ENCODE measurements at places on chromosomes 1 and 21. TPM values are rescaled to one million over a fixed set of nuclear protein-coding genes. Genes with fewer than 3 reads are reported as not detected.

- no peak for DNase-seq
These were observed at the start of gene TEKT2 for GRCh38 chr1:36083635-36084496. Gene TEKT2 (plus strand): TSS chr1:36084094. CDS start chr1:36084922, 828 bp downstream.

DNA sequence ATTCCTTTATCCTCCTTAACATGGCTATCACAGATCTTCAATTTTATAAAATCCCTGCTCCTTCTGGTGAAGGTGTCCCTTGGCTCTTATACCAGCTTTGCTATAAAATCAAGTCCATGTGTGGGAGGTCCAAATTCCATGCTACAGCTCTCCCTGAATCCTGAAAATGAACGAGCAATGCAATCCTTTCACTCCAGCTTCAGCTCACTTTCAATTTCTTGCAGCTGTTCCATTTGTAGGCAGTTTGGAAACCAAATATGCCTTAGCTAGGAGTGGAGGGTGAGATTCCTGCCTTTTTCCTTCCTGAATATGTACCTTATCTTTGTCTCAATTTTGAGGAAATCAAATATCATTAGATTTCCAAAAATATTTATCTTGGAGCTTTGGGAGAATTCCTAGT lies 402.6 kb downstream of the TTLL7 start:
- no peak for DNase-seq

DNA sequence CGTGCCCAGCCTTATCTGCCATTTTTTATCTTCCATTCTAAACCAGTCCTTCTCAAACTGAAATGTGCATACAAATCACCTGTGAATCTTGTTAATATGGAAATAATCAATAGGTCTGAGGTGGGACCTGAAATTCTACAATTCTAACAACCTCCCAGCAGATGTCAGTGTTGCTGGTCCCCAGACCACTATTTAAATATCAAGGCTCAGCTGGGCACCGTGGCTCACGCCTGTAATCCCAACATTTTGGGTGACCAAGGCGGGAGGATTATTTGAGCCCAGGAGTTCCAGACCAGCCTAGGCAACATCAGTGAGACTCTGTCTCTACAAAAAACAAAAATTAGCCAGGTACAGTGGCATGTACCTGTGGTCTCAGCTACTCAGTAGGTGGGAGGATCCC lies 4.1 kb downstream of the UQCRHL start:
- DNase-seq = no peak

SH2D5 gene
- total RNA-seq = 0.18 TPM

DNA sequence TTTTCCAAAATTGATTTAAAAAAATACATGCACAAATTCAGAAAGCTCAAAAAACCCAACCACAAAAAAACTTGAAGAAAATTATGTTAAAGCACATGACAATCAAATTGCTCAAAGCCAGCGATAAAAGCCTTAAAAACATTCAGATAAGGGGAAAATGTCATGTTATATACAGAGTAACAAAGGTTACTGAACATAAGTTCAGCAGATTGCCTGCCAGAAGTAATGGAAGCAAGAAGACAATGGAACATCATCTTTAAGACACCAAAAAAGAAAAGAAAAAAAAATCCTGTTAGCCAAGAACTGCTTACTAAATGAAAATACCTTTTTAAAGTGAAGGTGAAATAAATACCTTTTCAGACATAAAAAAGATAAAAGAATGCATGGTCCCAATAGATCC lies 147.2 kb upstream of the SGIP1 start:
- no peak for DNase-seq

DNA sequence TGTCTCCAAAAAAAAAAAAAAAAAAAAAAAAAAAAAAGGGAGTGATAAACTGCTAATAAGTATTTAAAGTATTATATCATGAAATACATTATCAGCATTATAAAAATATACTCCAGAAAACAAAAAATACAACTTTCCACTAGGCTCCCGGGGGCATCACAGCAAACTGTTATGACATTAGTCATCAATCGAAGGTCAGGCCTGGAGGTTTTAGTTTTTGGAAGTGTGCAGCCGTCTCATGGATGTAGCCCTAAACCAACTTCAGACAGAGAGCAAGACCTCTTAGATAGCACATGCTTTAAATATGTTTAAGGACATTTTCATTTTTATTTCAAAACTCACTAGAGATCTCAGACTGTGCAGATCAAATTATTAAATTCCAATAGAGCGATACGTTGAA lies 106.3 kb downstream of the RERE start:
- DNase-seq = no peak

- no peak for DNase-seq
These were observed 213.2 kb upstream of the KIAA0040 start for GRCh38 chr1:175405766-175406165.

WDR4 gene
- 6.5 TPM for total RNA-seq

DNA sequence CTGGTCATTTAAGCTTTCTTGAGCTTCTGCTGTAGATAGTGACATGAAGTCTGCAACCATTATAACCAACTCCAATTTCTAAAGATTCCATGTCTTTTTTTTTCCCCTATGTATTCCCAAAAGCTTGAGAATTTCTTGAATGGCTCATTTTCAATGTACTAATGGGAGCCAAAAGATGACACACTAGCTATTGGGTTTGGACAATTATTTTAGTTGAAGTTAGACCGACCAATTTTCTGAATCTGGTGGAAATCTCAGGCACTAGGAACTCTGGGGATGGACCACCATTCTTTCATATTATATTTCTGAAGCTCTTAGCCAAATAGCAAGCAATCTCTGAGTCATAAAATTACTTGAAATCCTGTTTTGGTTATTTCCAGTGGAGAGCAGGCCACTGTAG lies 617.4 kb upstream of the ADAMTS5 start:
- DNase-seq = no peak

- no peak for DNase-seq
These were observed 2.5 kb downstream of the CSDE1 start for GRCh38 chr1:114755006-114755931.

HPDL gene
- 0.27 TPM for total RNA-seq

- no peak for DNase-seq
These were observed 1600.0 kb downstream of the BRINP3 start for GRCh38 chr1:188877668-188878067.

DNA sequence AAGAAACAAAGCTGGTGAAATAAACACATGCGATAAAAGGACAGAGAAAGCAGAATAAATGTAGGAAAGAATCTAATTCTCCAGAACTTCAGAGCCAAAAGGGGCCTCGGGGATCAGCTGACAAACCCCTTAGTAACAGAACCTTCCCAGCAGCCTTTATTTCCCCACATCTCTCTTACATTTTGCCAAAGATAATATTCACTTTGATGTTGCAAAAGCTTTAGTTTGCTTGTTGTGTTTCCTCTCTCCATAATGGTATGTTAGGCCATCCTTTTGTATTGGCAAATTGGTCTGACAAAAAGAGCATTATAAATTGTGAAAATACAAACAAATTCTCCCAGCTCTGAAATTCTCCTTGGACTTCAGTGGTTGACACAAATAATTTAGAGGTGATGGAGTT lies 54.9 kb downstream of the OPTC start:
- DNase-seq = no peak

CGN gene
- total RNA-seq = 2.0 TPM

DNA sequence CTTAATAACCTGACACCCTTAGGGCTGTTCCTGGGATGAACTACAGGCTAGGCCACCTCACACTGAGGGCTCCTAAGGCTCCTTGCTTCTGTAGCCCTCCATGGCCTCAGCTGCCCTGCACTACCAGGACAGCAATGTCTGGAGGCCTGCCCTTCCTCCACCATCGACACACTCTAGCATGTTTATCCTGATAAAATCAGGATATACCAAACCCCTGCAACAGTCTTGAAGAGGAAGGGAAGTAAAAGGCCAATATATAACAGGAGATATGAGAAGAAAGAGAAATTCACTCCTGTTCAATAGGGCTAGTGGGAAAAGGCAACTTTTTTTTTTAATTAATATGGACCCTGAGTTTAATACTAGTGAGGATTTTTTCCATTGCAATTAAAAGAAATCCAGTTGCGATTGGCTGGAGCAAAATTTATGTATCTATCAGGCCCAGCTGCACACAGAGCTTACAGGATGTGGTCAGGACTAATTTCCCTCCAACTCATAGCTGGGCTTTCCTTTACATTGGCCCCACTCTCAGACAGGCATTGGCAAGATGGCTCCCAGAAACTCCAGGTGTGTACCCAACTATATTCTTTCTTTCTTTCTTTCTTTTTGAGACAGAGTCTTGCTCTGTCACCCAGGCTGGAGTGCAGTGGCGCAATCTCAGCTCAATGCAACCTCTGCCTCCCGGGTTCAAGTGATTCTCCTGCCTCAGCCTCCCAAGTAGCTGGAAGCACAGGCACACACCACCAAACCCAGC lies 13.5 kb upstream of the ATP2B4 start:
- DNase-seq = no peak

DNA sequence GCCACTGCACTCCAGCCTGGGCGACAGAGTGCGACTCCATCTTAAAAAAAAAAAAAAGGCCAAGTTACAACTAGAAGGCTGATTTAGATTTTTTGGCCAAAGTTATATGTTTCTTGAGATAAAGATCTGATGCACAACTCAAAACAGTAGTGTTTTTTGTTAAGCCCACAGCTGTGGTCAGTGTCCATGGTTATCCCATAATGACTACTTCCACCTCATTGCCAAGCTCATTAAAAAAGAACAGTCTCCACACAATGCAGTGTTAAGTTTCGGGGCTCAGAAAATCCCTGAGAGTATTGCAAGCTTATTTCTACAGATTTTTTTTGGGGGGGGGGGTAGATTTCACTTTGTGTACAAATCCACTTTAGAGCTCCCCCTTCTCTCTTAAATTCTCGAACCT lies 120.5 kb downstream of the RUNX1 start:
- DNase-seq = no peak

- no peak for DNase-seq
These were observed 52.3 kb downstream of the VAV3 start for GRCh38 chr1:107912656-107913055.

GRCh38 chr1:41784531-41785274 lies 134.0 kb downstream of the HIVEP3 start:
- no peak for DNase-seq

GRCh38 chr1:8113262-8114220 lies 87.4 kb upstream of the ERRFI1 start:
- DNase-seq = no peak

AKR7A2 gene
- total RNA-seq = 31.3 TPM

Measured in left cardiac atrium (tissue), 4 donors.